ENCODE measurements at places on chromosomes 3 and 15.
A peak's percentile ranks its signal among the peaks of the same experiment; 100 is the strongest.

- DNase-seq: peak; percentile 68
These were observed 103.6 kb upstream of the THSD4 start for GRCh38 chr15:71011503-71012155.

GRCh38 chr15:98794211-98794610 is 145.9 kb downstream of the IGF1R start:
- no peak for DNase-seq

GRCh38 chr15:60649845-60650548 is 171.1 kb upstream of the ICE2 start:
- DNase-seq: peak; percentile 34

- peak; percentile 91 for DNase-seq
These were observed 240.1 kb downstream of the XXYLT1 start for GRCh38 chr3:195030791-195031321.

- DNase-seq: no peak
These were observed 171.6 kb downstream of the CD47 start for GRCh38 chr3:107919239-107919638.

GRCh38 chr3:14770591-14770990 is 48.2 kb upstream of the FGD5 start:
- DNase-seq: no peak

GRCh38 chr3:62670351-62670750 is 204.9 kb downstream of the CADPS start:
- DNase-seq: no peak

DNA sequence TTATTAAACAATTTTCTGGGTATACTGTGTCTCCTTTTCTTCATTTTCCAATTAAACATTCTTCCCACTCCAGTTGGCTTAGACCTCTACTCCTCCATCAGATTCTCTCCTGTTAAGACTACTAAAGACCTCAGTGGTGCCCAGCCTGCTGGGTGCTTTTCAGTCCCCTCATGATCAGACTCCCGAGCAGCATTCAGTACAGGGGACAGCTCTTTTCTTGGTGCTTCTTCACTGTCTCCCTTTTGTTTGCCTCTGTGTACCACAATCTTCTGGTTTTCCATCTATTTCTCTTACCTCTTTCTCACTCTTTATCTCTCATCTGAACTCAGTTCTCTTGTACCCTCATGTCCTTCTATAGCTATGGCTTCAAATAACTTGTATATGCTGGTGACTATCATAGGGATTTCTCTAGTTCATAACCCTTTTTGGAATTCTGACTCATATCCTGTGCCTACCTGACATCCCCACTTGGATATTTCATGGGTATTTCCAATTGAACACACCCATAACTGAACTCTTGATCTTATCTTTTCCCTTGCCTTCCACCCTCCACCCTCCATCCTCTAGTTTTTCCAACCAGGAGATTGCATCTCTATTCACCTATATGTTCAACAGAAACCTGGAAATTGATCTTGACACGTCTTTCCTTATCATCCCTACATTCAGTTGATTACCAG is 55.6 kb upstream of the ABHD10 start:
- DNase-seq: no peak

- no peak for DNase-seq
These were observed 5.2 kb downstream of the TPM1 start for GRCh38 chr15:63047792-63048114.

DNA sequence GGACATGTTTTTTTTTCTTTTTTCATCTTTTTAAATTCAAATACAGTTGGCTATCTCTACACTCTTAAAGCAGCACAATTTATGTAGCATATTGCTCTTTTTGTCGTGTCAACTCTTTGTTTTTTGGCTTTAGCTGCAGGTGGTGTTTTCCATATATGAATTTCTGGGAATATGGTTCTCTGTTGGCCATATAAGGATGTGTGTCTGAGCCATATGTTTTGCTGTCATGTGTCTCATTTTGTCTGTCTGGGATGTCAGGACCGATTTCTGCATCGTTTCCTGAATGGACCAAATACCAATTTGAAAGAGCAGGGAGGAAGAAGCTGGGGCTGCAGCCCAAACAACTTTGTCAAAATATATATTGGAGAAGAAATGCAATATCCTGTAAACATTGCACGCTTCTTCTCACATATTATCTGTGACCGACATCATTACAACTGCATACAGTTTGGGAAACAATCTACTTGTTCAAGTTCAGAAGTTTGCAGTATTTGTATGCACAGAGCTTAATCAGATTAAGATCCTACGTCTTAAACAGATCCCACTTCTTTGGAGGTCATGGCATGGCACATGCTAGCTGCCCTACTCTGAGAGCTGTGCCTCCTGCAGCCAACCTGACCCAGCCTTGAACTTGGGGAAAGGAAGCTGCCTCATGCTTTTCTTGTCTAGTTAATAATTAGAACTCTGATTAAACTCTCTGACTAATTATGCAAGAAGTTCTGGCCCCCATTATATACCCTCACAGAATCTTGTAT is 4.0 kb upstream of the SATB1 start:
- DNase-seq: no peak

GRCh38 chr3:155285936-155286335 is 7.5 kb downstream of the STRIT1 start:
- DNase-seq: no peak

DNA sequence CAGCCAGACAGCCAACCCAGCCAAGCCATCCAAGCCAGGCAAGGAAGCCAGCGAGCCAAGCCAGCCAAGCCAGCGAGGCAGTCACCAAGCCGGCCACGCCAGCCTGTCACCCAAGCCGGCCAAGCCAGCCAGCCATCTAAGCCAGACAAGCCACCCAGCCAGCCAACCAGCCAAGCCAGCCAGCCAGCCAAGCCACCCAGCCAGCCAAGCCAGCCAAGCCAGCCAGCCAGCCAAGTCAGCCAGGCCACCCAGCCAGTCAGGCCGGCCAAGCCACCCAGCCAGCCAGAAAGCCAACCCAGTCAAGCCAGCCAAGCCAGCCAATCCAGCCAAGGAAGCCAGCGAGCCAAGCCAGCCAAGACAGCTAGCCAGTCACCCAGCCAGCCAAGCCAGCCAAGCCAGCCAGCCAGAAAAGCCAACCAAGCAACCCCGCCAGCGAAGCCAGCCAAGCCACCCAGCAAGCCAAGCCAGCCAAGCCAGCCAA is 201.2 kb downstream of the GOLGA6L6 start:
- no peak for DNase-seq

DNA sequence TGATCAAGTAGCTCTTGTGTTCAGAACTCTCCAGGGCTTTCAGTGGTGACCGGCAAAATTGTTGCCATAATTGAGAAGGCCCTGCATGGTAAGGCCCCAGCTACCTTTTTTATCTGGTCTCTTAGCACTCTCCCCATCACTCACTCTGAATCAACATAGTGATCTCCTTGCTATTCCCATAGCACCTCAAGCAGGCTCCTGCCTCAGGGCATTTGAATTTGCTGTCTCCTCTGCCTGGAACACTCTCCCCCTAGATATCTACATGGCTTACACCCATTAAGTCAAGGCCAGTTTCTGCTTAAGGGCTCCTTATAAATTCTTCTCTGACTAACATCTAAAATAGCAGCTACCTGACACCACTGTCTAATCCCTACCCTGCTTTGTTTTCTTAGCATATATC is 3.3 kb upstream of the ARID3B start:
- DNase-seq: no peak

- DNase-seq: no peak
These were observed 87.5 kb upstream of the MME start for GRCh38 chr3:154992655-154993054.

DNA sequence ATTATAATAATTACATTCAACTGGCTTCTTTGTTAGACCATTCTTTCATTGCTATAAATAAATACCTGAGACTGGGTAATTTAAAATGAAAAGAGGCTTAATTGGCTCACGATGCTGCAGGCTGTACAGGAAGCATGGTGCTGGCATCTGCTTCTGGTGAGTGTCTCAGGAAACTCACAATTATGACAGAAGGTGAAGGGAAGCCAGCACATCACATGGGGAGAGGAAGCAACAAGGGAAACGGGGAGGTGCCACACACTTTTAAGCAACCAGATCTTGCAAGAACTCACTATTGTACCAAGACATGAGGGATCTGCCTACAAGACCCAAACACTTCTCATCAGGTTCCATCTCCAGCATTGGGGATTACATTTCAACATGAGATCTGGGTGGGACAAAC is 413.1 kb upstream of the ARRDC4 start:
- peak; percentile 77 for DNase-seq

- DNase-seq: no peak
These were observed 26.7 kb downstream of the PGPEP1L start for GRCh38 chr15:98980899-98981228.

- DNase-seq: no peak
These were observed 945 bp downstream of the VIPR1 start for GRCh38 chr3:42503251-42503924.

DNA sequence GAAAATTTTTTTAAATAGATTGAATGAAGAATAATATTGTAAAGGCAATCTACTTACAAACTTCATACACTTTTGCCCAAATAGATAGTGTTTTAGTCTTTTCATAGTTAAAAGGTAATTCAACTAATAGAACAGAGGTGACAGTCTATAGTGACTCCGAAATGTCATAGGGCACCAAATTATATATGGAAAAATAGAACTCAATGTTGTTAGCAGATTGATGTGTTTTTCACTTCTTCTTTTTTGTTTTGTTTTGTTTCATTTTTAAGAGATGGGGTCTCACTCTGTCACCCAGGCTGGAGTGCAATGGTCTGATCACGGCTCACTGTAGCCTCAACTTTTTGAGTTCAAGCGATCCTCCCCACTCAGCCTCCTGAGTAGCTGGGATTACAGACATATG is 721 bp downstream of the CSTA start:
- DNase-seq: no peak

- no peak for DNase-seq
These were observed 98.2 kb downstream of the CNTN6 start for GRCh38 chr3:1191026-1191425.

- no peak for DNase-seq
These were observed 48.2 kb upstream of the VGLL4 start for GRCh38 chr3:11691767-11692531.

GRCh38 chr3:123349201-123349535 is 99.7 kb downstream of the ADCY5 start:
- no peak for DNase-seq

DNA sequence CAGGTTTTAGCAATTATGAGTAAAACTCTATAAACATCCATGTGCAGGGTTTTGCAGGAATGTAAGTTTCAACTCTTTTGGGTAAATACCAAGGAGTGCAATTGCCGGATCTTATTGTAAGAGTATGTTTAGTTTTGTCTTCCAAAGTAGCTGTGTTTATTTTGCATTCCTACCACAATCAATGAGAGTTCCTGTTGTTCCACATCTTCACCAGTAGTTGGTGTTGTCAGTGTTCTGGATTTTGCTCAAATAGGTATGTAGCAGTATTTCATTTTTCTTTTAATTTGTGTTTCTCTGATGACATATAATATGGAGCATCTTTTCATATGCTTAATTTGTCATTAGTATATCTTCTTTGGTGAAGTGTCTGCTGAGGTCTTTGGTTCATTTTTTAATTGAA is 185.1 kb upstream of the GALNT15 start:
- DNase-seq: peak; percentile 21

DNA sequence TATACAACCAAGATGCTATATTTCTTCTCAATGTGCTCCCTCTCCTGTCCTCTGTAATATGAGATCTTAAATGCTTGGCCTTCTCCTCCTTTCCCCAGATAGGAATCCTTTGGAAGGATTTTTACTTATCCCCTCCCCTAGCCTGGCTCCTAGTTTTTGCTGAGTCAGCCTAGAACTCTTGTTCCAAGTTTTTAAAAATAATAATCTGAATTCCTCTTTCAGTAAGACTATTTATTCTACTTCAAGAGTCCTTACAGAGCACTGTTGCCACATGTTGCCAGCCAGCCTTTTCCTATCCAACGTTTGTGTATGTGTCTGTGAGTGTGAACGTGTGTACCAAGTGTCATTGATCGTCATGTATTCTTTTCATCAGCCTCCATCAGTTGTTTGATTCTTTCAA is 11.0 kb upstream of the KCNMB2 start:
- DNase-seq: no peak

GRCh38 chr3:192212335-192212734 is 515.0 kb downstream of the FGF12 start:
- peak; percentile 15 for DNase-seq

DNA sequence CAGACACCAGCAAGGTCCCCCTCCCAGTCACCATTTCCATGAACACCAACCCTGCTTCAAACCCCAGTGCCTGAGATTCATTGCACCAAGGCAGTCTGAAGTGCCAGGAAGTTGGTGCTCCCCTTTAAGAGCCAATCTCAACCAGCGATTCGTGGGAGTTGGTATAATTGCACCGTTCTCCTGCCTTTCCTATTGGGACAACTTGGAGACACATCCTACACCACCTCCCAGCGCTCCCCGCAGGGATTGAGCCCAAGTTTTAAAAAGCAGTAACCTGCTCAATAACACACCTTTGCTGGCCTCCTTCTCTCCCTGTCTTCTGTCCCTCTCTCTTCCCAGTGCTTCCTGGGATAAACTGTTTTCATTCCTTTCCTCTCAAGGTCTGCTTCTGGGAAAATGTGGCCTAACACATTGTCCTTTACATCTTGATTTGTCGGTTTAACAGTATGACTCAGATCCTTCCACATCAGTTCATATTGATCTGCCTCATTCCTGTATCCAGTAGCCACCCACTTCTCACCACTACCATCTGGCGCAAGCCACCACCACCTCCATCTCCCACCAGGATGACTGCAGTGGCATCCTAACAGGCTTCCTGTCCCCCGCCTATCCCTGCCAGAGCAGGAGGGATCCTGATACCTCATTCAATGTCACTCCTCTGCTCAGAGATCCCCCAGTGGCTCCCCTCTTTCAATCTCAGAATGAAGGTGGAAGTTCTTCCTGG is 37.8 kb upstream of the HRH1 start:
- DNase-seq: no peak

GRCh38 chr3:105798381-105798934 is 70.4 kb downstream of the CBLB start:
- DNase-seq: no peak

DNA sequence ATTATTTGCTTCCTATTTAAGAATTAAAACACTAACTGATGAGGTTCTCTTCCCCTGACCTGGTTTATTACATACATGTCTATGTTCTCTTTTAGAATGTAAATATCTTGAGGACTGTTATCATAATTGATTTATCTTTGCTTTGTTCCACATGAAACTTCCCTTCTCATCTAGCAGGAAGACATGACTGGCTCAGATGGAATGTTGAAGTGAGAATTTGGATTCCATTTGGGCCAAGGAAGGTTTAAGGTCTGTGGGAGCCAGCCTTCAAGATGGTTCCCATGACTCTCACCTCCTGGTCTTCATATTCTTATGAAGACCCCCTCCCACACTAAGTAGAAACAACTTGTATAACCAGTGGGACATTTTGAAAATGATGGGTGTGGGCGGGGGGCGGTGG is 222.2 kb upstream of the GADL1 start:
- DNase-seq: peak; percentile 57

GRCh38 chr3:165158011-165158410 is 38.2 kb downstream of the SLITRK3 start:
- DNase-seq: no peak
